Ammon's horn (tissue), 1 donor: ENCODE measurements at places on chromosomes 11 and 22.

GRCh38 chr11:126588630-126589491 is 233.4 kb downstream of the ST3GAL4 start:
- no peak for DNase-seq

GRCh38 chr22:19998991-19999820 is 17.4 kb downstream of the ARVCF start:
- no peak for DNase-seq

- DNase-seq = no peak
Observed at GRCh38 chr11:13834463-13834862, 128.1 kb upstream of the SPON1 start.

GRCh38 chr11:69903211-69903610 is 84.0 kb upstream of the FGF3 start:
- DNase-seq = no peak

DNA sequence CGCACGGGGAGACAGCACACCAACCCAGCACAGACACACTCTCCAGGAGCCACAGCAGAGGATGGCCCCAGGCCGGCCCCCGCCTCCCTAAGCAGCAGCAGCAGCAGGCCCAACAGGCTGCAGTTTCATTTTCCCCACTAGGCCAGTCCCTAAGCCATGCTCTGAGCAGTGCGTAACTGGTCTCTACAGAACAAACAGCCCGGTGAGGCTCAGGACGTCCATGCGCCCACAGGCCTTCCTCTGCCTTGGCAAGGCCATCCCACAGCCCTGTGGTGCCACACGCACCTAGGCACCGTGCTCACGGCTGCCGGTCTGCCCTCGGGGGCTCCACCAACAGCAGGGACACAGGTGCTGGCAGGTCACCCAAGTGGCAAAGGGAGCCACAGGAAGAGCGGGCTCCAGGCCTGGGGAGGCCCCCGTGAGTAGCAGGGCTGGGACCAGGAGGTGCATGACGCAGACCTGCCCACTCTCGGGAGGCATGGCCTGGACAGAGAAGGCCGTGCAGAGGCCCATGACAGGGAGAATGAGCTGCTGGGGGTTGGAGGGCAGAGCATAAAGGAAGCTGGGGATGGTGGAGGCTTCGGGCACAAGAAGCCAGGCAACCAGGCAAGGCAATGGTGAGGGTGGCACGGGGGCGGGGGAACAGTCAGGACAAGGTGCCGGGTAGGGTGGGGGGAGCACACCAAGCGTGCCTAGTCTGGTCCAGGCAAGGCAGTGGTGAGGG is 1.4 kb upstream of the MOB2 start:
- no peak for DNase-seq

- no peak for DNase-seq
Observed at GRCh38 chr11:1824221-1825038, 10.4 kb upstream of the SYT8 start.

DNA sequence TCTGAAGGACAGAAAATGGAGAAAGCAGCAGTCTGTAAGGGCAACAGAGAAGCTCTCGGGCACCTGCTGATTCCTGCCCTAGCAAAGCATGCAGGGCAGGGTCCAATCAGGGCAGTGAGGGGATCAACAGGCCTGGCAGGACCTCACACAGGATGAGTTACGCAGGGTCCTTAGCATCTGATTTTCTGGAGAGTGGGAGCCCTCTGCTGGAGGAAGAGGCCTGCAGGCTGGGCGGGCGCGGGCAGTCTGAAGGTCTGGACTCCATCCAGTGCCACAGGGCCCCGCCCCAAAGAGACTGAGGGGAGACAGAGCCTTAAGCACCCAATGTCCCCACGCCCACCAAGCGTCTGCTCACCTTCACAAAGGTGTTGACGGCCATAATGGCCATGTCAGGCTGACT is 28.9 kb downstream of the AP1B1 start:
- peak; percentile 73 for DNase-seq

- peak; percentile 83 for DNase-seq
Observed at GRCh38 chr11:114262681-114263512, 33.3 kb upstream of the NNMT start.

GRCh38 chr22:46150034-46150654 is at the start of gene PPARA:
TSS of gene PPARA (plus strand) at chr22:46150526. CDS start at chr22:46198384, 47,858 bp downstream.
- peak; percentile 90 for DNase-seq

- no peak for DNase-seq
Observed at GRCh38 chr11:35332524-35332923, 86.8 kb downstream of the SLC1A2 start.

- DNase-seq = no peak
Observed at GRCh38 chr11:93536101-93536861, 6.9 kb downstream of the SMCO4 start.

DNA sequence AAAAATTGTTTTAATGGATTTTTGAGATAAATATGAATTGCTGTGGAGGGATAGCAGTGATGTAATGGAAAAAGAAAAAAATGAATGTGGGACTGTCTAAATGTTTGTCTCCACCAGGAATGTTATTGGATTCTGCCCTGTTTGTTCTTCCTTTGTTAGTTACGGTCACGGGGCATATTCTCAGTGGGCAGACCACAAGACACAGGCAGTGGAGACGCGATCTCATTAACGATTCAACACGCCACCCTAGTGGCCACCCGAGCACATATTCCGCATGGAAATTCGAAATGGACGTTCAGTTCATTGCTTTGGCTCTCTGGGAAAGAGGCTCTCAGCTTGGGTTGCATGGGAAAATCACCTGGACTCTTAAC is 151.8 kb upstream of the TTC12 start:
- DNase-seq = peak; percentile 88

GRCh38 chr11:35553831-35554230 is 28.4 kb upstream of the PAMR1 start:
- DNase-seq = no peak

DNA sequence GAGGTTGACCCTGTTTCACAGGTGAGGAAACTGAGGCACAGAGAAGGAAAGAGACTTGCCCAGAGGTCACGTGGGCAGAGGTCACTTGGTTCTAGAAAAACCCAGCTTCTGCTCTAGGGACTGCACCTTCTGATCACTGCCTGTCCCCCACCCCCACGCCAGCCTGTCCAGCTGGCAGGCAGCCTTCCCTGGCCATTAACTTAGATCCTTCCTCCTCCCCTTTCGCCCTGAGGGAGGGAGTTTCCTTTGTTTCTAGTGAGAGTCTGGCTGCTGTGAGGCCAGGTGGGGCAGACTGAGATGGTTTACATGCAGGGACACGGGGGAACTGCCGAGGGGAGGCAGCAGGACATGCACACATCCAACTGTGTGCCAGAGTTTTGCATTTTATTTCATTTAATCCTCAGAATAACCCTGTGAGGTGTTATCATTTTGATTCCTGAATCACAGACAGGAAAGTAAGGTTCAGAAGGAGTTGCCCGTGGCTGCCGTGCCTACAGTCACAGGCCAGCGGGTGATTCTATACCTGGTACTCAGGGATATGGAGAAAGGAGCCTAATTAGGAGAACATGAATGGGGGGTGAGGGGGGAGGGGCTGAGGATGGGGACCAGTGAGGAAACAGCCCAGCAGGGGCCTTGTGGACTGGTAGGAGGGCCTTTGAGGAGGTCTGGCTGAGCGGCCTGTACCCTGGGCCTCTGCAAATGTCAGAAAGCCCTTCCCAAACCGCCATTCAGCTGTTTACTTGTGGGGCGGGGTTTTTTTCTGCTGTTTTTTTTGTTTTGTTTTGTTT is 3.4 kb downstream of the FAM83F start:
- DNase-seq = no peak

GRCh38 chr11:114914231-114915005 is 236.1 kb downstream of the NXPE2 start:
- DNase-seq = no peak

- DNase-seq = no peak
Observed at GRCh38 chr11:109914038-109914437, 179.2 kb upstream of the ZC3H12C start.

DNA sequence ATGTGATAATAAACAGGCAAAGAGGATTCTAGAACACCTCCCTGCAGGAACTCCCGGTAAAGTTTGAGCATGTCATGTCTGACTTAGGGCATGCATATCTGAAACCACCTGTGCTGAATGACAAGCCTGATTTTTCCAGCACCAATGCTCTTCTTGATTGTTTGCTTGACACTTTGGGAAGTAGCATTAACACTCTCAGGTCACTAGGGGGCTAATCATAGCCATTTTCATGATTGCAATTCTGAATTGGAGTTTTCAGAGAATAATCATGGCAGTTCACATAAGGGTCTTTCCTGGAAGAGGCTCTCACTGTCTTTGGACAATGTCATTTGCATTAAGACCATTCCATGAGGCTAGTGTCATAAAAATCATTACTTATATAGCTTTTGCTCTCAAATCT is 234.4 kb upstream of the MTNR1B start:
- no peak for DNase-seq

- no peak for DNase-seq
Observed at GRCh38 chr11:93589347-93589746, 46.2 kb upstream of the SMCO4 start.

GRCh38 chr11:103070142-103070541 is 21.8 kb downstream of the DCUN1D5 start:
- DNase-seq = no peak

GRCh38 chr22:35043252-35043933 is 22.6 kb upstream of the ISX start:
- no peak for DNase-seq

GRCh38 chr11:46607516-46607915 is 9.5 kb downstream of the HARBI1 start:
- DNase-seq = no peak

DNA sequence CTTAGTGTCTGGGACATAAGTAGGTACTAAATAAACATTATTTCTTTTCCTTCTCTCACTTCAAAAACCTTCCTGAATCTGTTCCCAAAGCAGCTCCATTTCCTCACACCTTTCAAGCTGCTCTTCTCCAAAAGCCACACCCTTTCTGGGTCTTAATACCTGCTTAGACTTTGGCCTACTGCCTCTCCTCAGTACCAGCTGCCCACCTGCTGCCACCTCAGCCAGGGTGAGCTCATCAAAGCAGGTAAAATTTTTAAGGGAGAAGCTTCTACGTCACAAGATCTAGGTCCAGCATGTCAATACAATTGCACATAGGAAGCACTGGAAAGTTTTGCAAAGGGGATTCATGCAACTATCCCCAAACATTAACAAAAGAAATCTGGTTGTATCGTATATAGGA is 108.4 kb downstream of the RPL27A start:
- DNase-seq = no peak

DNA sequence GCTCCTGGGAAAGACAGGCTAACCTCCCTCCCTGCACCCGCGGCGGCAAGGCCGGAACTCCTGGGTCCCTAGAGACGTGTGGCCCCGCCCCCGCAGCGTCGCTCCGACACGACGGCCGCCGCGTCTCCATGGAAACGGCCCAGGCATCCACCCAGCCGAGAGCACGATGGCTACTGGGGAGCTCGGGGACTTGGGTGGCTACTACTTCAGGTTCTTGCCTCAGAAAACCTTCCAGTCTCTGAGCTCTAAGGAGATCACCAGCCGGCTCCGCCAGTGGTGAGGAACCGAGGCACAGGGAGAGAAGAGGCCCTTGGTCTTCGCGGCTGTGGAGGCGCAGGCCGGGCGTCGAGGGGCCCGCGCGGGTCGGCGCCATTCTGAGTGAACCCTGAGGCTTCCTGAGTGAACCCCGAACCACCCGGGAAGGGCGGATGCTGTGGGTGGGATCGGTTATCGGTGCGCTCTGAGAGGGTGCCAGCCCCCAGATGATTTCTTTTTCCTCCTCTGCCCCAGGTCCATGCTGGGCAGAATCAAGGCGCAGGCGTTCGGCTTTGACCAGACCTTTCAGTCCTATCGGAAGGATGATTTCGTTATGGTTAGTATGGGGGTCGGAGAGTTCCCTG is at the start of gene CFAP300:
TSS of gene CFAP300 (plus strand) at position 133 of the 620 bp plus-strand sequence. CDS start at position 167, 34 bp downstream.
- peak; percentile 73 for DNase-seq

DNA sequence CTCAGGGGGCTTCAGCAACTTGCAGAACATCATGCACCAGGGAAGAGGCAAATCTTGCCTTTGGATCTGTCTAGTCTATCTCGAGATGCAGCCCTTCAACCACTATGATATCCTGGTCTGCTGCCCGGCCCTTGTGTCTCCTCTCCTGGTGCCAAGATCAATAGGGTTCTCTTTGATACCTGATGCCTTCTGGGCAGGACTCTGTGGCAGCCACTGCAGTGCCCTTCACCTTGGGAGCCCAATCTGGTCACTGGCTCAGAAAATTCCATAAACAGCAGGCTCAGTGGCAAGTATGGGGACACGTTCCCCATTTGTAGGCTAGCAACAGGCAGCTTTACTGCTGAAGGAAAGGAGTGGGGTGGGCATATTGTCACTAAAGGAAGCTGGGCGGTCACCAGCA is 23.4 kb downstream of the SYN3 start:
- no peak for DNase-seq

GRCh38 chr22:19120829-19121630 is 1.2 kb downstream of the DGCR2 start:
- no peak for DNase-seq

DNA sequence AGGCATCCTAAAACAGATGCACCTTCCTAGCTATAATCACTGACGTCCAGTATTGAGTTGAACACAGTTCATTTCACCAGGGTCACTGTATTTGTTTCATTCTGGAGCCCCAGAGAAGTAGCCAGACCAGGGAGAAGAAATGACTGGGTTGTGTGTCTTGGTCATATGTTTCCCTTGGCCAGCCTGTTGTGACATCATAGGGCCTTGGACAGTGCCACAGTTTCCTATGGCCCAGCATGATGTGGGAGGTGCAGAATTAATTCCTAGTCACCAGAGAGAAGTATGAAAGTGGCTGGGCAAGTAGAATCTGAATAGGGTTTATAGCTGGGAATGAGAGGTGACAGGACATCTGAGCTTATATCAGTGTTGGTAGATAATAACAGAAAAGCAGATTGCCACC is 84.0 kb upstream of the ZBED5 start:
- no peak for DNase-seq

- no peak for DNase-seq
Observed at GRCh38 chr22:17086788-17087497, 2.1 kb downstream of the IL17RA start.

DNA sequence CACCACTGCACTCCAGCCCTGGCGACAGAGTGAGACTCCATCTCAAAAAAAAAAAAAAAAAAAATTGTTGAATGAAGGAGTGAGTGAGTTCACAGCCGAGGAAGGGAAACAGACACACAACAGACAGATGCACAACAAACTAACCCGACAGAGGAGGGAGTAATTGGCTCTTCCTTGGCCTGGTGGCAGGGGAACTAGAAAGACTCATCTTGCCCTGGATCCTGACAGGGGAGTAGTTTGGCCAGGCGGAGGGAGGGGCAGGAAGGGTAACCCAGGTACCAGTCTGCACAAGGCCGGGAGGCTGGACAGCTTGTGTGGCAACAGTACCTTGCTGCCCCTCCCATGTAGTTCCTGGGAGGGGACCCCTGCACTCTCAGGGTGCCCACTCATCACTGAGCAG is 106.9 kb downstream of the KIAA1671 start:
- no peak for DNase-seq

- DNase-seq = no peak
Observed at GRCh38 chr11:29685361-29685760, 331.5 kb downstream of the KCNA4 start.
